Natural killer cell (primary cell): ENCODE measurements at places on chromosomes 3 and 15. TPM values are rescaled to one million over a fixed set of nuclear protein-coding genes. Genes with fewer than 3 reads are reported as not detected.

DNA sequence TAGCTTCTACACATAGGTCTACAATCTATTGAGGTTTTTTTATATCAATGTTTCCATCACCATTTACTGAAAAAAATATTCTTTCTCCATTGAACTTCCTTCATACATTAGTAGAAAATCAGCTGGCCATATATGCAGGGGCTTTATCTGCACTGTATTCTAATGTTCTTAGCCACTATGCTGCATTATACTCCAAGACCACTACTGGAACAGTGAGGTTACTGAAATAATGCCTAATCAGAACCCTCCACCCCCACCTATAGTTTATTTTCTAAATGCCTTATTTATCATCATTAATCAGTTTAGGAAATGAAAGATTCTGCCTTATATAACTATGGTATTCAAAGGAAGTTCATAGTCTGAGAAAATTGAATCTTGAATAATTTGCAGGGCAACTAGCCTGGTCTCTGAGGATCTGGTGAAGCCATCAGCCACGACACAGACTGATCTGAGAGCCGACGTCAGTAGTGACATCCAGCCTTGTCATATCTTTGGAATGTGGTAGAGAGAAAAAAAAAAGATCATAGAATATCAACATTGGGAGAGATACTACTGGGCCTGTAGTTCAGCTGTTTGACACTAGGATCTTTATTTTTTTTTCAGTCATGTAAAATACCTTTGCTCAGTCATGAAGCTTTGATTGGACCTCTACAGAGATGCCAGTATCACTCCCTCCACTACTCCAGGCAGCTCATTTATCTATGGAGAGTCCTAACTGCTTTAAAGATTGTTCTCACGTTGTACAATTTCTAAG, 66.6 kb downstream of the P3H2 start:
- DNase-seq = no peak

DNA sequence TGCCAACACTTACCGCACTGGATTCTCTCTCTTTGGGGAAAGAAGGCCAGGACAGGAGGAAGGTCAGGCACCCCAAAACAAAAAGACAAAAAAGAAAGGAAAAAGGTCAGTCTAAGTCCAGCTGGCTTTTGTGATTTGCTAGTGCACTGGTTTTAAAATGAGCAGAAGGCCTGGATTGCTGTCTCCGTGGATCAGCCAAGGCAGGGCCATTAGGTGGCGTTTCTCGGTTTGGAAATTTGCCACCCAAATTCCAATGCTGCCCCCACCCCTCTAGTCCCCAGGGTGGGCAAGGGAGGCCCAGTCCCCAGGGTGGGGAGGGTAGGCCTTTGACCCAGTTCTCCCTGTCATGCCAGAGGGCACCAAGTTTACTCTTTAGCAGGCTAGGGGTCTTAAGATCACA, 33.3 kb downstream of the TLE3 start:
- DNase-seq = no peak

- no peak for DNase-seq
Measured at GRCh38 chr3:154758109-154758868, 321.8 kb upstream of the MME start.

- DNase-seq = no peak
Measured at GRCh38 chr3:26264708-26265107, 357.9 kb upstream of the LRRC3B start.

TM4SF4 gene
- total RNA-seq = not detected

- peak; percentile 70 for DNase-seq
Measured at GRCh38 chr3:149967086-149967685, 3.5 kb downstream of the PFN2 start.

GRCh38 chr15:97547381-97547780, 413.1 kb upstream of the ARRDC4 start:
- no peak for DNase-seq

DNA sequence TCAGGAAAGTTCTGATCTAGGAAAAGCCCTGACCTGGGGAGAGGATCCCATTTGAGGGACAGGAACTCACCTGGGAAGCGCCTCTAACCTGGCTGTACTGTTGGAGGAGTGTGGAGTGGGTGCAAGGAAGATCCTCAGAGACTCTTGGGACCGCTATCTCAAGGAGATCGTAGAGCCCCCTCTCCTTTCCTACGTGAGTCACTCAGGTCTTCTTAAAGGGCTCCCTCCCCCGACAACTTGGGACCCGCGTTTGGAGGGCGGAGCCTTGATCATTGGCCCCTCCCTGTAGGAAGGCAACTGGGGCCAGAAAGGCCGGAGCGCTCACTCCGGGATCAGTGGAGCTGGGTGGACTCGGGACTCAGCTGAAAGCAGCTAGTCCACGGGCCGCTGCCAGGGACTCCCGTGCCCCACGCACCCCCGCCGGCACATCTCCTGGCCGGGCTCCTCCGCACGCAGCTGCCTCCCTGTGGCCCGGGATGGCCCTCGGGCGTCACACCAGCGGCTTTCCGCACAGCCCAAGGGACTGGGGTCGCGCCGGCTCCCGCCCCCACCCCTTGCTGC, 520 bp downstream of the SLC26A6 start:
- no peak for DNase-seq

GRCh38 chr3:17832016-17832415, 89.6 kb upstream of the TBC1D5 start:
- no peak for DNase-seq

- DNase-seq = no peak
Measured at GRCh38 chr15:63362885-63363284, 18.8 kb downstream of the CA12 start.

LCTL gene
- not detected for total RNA-seq

DNA sequence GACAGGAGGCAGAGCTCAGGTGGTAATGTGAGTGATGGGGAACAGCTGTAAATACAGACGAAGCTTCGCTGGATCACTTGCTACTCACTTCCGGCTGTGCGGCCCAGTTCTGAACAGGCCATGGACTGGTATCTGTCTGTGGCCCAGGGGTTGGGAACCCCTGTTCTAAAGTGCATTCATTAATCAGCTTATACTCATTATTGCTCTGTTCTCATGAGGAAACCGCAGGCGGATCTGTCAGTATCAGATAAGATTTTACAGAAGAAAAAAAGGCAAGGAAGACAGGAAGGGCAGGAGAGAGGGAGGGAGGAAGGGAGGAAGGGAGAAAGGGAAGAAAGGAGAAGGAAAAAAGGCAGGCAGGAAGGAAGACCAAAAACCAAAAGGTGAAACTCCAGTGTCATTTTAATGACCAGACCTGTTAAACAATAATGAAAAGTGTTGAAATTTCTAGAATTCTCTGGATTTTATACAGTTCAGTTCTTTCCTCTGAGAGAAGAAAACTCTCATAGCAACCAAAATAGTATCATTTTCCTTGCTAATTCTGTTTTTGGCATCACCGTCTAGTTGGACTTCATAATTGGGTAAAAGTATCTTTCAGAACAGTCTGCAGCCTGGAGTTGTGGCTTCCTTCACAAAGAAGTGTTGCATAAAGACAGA, 128.0 kb upstream of the PROK2 start:
- no peak for DNase-seq

TM4SF18 gene
- not detected for total RNA-seq

KLHDC8B gene
- total RNA-seq = 3.5 TPM

SMARCC1 gene
- 102 TPM for total RNA-seq

- DNase-seq = peak; percentile 81
Measured at GRCh38 chr15:89206908-89207331, 14.5 kb downstream of the RLBP1 start.

GPR160 gene
- 1.8 TPM for total RNA-seq

DNA sequence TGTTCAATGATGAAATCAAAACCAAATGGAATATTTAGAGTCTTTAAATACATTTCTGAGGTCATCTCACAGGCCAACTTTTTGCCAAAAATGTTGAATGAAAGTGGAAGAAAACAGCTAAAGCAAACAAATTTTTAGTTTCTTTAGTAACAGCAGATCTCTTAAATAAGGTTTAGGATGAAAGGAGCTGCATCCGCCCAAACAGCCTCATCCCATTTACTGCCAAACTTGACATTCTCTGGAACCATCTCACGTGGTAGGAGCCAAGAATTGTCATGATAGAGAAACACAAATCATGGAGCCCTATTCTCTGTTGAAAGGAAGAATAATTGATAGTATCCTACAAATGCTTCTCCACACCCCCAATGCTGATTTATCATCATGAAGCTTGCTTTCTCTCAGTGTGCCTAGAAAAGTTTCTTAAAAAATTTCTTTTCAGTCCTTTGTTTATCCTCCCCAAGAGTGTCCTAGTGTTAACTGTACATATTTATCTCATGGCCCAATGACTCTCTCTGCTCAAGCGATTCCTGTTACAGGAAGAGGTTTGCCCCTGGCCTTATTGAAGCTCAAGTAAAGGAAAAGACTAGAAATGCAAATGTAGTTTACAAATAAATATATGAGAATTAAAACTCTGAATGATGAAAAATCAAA, 23.4 kb downstream of the SLC9A9 start:
- DNase-seq = no peak

DNA sequence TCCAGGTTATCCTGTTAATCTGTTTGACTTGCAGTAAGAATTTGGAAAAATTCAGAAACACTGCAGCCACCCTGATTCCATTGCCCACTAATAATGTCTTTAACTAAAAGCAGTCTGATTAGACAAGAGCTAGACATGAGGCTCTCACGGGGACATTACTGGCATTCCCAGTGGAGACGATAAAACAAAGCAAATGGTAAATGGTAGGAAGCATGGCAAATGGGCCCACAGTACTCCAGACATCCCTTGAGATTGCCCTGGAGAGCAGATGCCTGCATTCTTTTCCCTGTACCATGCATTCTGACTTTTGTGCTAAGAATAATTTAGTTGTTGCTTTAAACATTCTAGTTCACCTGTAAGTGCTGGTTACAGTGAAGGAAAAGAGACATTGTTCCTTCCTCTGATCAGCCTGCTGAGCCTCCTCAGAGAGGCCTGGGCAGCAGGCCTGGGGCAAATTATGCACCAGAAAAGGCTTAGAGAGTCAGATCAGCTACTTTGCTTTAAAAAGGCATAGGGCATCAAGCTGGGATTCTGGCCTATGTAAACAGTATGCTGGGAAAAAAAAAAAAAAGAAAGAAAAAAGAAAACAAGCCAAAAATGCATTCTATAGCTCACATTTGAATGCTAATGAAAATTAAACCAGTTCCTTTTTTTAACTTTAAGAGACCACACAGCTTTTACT, 204.6 kb downstream of the GABRG3 start:
- DNase-seq = no peak

WDR72 gene
- total RNA-seq = not detected

- no peak for DNase-seq
Measured at GRCh38 chr3:116947148-116947547, 237.6 kb downstream of the TUSC7 start.

GRCh38 chr3:55373423-55373822, 113.7 kb downstream of the WNT5A start:
- DNase-seq = no peak

OXSR1 gene
- 37.2 TPM for total RNA-seq

- DNase-seq = no peak
Measured at GRCh38 chr3:51862886-51863285, 1.5 kb downstream of the IQCF2 start.

- DNase-seq = no peak
Measured at GRCh38 chr3:43854283-43854682, 163.5 kb downstream of the ABHD5 start.

DNA sequence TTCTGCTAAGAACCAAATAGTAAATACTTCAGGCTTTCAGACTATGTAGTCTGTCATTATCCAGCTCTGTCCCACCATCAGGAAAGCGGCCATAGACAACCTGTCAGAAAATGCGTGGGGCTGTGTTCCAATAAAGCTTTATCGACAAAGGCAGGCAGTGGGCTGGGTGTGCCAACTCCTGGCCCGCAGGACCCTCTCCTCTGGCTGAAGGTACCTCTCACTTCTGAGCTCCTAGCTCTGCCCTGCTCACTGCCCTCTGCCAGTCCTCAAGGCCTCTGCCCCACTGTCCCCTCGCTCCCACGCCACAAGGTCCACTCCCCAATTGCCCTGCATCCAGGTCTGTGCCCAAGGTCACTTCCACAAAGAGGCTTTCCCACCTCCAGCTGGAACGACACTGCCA, 20.0 kb downstream of the SSUH2 start:
- DNase-seq = no peak

SCAMP2 gene
- total RNA-seq = 92.8 TPM

PLSCR5 gene
- total RNA-seq = not detected

DNA sequence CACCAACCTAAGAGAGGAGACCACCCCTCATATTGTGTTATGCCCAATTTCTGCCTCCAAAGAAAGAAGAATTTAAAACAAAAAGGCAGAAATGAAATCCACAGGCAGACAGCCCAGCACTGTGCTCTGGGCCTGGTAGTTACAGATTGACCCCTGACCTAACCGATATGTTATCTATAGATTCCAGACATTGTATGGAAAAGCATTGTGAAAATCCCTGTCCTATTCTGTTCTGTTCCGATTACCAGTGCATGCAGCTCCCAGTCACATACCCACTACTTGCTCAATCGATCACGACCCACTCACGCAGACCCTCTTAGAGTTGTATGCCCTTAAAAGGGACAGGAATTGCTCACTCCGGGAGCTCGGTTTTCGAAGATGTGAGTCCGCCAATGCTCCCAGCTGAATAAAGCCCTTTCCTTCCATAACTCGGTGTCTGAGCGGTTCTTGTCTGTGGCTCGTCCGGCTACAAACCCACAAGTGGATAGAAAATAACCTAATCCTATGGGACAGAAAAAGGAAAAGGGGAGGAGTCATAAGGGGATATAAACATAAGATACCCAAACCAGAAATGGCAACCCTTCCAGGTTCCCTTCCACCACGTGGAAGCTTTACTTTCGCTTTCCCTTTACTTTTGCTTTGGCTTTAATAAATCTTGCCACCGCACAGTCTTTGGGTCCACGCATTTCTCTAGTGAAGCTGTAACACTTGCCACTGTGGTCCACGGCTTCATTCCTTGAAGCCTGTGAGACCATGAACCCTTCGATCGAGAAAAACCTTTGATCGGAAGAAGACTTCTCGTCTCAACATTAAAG, 1.7 kb upstream of the CFAP91 start:
- DNase-seq = no peak

DNA sequence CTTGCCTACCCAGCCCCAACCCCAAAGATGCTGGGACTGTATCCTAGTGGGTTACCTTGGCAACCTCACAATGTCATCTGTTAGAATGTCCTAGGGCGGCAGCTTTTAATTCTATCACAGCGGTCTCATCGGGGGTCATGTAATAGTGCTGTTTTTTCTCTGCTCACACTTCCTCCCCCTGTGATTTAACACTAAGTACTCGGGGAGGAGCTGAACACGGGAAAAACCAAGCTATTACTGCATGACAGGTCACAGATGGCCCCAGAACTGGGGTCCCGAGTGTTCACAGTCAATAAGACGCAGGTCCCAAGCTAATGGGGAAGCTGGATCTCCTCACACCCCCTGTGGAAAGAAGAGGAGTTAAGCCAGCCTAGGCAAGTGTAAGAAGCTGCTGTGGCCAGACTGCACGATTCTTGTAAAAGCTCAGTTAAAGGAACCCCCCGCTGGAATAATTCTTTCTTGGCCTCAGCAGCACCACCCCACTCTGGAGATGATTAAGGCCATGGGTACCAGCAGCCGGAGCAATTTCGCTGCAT, 2.5 kb upstream of the RFTN1 start:
- DNase-seq = peak; percentile 50

- DNase-seq = no peak
Measured at GRCh38 chr15:67244971-67245478, 9.4 kb downstream of the AAGAB start.

RPP25 gene
- 0.84 TPM for total RNA-seq
